ENCODE measurements at places on chromosomes 6 and 20.

- no peak for DNase-seq
These were observed 838.4 kb downstream of the DHX35 start for GRCh38 chr20:39800548-39800947.

- peak; percentile 68 for DNase-seq
These were observed 290.6 kb upstream of the ZNF337 start for GRCh38 chr20:25987073-25987927.

- DNase-seq = no peak
These were observed 37.6 kb downstream of the HTR1B start for GRCh38 chr6:77425671-77426070.

DNA sequence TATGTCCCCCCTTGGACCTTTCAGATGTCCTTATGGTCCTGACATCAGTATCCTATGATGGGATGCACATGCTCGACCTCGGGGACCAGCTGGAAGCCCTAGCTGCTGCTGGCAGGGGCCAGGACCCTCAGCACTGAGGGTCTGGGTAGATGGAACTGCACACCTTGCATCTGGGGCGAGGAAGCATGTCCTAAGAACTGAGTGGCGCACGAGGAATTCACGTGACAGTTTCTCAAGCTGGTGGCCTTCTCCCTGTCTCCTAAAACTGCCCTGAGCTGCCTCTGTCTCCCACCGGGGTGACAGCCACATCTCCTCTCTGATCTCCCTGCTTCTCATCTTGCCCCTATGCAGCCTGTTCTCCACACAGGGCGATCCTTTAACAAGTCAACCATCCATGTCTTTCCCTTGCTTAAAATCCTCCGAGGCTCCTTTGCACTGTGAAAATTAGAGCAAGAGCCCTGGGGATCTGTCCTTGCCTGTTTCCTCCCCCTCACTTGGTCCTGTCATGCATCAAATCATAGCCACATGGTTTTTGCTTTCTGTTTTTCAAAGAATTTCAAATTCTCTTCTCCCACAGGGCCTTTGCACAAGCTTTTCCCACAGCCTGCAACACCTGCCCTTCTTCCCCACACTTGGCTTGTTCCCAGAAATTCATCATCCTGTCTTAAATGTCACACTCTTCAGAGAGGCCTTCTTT is 107.7 kb downstream of the CDH26 start:
- no peak for DNase-seq

- DNase-seq = no peak
These were observed 338.8 kb downstream of the HAO1 start for GRCh38 chr20:7601431-7601830.

DNA sequence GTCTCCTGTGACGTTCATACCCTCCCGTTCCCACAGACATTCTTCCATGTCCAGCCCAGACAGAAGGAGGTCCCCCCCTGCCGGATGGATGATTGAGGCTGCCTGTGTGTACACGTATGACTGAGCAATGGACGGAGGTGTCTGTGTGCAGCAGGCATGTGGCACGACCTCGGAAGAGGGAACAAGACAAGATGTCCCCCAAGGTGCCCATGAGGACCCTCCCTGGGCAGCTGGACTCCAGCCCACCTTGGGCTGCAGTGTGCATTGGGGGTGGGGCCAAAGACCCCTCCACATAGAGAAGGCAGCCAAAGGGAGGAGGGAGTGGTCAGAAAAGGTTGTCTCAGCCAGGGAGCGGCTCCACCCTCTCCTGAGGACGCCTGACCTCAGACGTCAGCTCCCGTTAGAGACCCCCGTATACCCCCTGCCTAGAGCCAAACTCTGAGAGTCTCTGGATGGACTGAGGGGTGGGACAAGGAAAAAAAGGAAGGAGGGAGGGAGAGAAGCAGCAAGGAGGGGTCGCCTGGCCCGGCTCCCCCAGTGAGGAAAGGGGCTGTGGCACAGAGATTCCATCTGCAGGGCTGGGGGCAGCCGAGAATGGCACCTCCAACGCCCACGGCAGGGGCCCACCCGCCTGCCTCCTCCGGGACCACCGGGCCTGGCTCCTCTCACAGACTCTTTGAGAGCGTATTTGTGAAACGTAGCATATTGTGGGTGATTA is 92.9 kb upstream of the BHLHE23 start:
- no peak for DNase-seq

GRCh38 chr20:49169547-49169946 is 18.6 kb downstream of the STAU1 start:
- no peak for DNase-seq

DNA sequence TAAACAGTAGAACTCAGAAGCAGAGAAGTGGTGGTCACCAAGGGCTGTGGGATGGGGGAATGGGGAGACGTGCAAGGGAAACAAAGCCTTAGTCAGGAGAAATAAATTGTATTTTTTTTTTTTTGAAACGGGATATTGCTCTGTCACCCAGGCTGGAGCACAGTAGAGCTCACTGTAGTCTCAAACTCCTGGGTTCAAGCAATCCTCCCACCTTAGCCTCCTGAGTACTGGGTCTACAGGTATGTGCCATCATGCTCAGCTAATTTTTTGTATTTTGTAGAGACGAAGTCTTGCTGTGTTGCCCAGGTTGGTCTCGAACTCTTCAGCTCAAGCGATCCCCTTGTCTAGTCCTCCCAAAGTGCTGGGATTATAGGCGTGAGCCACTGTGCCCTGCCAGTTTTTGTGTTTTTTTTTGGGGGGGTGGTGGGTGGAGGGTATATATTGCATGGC is 3.4 kb downstream of the HSPA1B start:
- no peak for DNase-seq

GRCh38 chr6:150620763-150621162 is 21.1 kb downstream of the PLEKHG1 start:
- no peak for DNase-seq

DNA sequence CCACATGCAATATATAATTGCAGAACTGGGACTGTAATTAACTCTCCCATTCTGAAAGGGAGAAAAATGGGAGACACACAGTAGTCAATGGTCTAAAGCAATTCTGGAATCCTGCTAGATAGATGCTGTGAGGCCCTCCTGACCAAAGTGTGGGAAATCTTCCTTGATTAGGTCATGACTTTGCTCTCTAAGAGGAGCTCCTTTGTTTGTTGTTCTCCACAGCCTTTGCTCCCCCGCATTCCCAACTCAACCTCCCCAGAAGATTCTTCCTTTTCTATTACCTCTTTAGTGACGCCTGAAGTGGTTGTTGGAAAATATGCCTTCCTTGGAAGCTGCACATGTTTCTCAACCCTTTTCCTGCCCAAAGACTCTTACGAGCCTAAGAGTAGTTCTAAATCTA is 28.8 kb upstream of the LIN28B start:
- no peak for DNase-seq

GRCh38 chr6:39407446-39407993 is 85.0 kb upstream of the KCNK16 start:
- no peak for DNase-seq

- no peak for DNase-seq
These were observed 20.8 kb upstream of the EMILIN3 start for GRCh38 chr20:41387444-41387851.

- no peak for DNase-seq
These were observed 79.0 kb downstream of the UBR2 start for GRCh38 chr6:42642794-42643193.

- DNase-seq = no peak
These were observed 5.6 kb downstream of the FOXC1 start for GRCh38 chr6:1615151-1615852.

- DNase-seq = no peak
These were observed 14.5 kb downstream of the DIDO1 start for GRCh38 chr20:62911701-62912280.

GRCh38 chr20:57250607-57251343 is 15.7 kb downstream of the BMP7 start:
- DNase-seq = no peak

DNA sequence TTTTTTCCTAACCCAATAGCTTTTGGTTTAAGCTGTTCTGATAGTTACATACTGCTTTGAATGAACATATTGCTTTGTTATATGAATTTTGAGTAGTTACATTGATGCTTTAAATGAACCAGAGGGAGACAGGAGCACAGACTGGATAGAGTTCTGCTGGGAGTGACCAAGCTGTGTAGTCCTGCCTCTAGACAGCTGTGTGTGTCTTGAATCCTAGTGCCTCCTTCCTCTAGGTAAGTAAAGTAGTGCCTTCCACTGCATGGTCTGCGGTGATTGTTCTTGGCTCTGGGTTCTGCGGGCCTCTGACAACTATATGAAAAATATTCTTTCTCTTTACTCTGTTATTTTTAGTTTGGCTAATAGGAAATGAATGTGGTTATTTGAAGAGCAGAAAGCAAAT is 46.0 kb upstream of the ADGRG6 start:
- DNase-seq = no peak

DNA sequence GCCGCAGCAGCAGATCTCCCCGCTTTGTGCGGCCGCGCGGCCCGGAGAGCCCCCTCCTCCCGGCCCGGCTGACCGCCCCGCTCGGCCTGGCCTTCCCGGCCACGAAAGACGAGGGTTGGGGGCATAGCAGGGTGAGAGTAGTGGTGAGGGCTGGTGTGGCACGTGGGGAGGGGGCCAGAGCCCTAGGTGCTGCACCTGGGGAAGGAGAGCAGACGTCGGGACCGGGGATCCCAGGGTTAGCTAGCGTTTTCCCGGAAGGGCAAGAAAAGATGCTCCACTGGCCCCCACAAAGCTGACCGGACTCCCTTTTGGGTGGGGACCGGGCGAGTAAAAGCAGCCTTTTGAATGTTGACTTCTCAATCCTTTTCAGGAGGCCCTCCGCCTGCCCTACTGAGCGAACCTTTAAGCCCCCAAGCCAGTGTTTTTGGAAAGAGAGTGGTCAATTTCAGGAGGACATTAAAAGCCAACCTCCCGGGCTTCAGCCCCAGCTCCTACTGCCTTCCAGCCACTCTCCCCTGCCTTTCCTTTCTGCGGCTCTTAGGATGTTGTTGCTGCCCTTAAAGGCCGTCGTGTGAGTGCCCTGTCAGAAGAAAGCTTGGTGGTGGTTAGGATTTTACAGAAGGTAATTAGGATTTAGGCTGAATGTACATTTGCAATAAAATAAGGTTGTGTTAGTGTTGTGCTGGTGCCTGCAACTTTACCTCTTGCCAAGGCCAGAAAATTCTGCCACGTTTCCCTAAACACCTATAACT is 648 bp upstream of the BACH2 start:
- no peak for DNase-seq

DNA sequence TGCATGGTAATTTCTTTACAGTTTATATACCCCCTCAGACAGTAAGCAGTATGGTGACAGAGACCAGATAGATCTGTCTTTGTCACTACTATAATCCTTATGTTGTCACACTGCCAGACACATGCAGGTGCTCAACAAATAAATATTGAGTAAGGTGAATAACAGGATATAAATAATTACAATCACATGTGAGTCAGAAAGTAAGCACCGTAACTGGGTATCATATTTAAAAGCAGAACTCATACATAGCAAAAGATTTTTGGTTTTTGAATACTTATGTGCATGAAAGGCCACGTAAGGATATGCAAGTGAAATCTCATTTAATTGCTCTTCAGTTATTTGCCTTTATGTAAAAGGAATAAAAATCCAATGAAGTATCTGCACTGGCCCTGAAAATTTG is 17.4 kb downstream of the CNBD2 start:
- no peak for DNase-seq

DNA sequence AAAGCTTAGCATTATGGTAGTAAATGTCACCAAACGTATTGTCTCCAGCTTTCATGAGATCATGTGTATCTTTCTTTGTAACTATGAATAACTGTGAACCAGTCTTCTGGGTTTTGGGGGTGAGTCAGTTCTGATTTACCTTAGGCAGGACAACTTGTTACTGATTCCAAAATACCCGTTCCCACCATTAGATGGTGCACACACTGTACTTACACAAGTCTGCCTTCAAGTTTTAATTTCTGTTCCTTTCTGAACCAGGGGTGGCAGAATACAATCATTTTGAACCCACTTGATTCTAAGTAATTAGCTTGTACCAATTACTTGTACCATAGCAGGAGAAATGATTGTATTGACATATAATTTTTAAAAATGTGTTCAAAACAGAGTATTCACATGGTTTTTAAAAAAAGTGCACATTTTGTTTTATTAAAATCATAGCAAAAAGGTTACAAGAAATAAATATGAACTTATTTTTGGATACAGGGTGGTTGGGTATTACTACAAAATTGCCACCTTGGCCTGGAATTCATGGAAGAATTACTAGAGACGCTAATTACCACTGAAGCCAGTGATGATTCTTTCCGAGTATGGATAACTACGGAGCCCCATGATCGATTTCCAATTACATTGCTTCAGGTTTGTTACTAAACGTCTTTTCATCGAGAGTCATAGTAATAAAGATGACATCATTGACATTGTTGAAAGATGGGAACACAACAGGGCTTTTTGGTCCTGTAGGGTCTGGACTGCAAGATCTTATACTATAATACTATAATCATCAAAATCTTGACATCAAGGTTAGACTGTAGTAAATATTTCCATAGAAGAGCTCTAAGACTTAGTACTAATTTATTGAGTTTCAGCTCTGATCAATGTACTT is 75.2 kb upstream of the GLP1R start:
- DNase-seq = peak; percentile 27

DNA sequence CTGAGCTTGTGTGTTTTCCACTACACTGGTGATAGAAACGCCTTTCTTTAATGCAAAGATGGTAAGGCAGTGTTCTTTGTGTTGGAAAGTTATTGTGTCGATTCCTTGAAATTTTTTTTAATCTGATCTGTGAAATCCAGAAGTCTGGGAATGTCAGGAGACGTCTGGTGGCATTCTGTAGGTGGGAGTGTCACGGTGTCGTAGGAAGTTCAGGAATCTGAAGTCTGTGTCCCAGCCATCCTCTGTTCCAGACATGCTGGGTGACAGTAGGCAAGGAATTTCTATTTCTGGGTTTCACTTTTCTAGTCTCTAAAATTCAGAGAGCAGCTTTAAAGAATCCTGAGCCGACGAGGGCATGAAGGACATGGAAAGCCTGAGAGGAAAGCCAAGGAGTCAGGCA is 223.8 kb downstream of the ZNF217 start:
- no peak for DNase-seq

- DNase-seq = no peak
These were observed 46.9 kb upstream of the ADGRF4 start for GRCh38 chr6:47651505-47651944.

- no peak for DNase-seq
These were observed 288.0 kb downstream of the DOK5 start for GRCh38 chr20:54763366-54763765.

GRCh38 chr20:54366669-54367344 is 108.6 kb upstream of the DOK5 start:
- no peak for DNase-seq

GRCh38 chr6:125841356-125842090 is 50.8 kb downstream of the NCOA7 start:
- peak; percentile 9 for DNase-seq

- no peak for DNase-seq
These were observed 13.2 kb upstream of the SEC63 start for GRCh38 chr6:107971181-107971580.

GRCh38 chr20:9912858-9913434 is 74.1 kb upstream of the PAK5 start:
- DNase-seq = peak; percentile 12

GRCh38 chr6:157225575-157225995 is 97.7 kb downstream of the TMEM242 start:
- no peak for DNase-seq

All from NCI-H1436 (cell line).